ENCODE measurements at places on chromosomes 1 and 21. TPM values are rescaled to one million over a fixed set of nuclear protein-coding genes. Genes with fewer than 3 reads are reported as not detected.

The PADI6 gene
- not detected for total RNA-seq

The DLGAP3 gene
- total RNA-seq: under 0.01 TPM

The ABCG1 gene
- 81.0 TPM for total RNA-seq

The CFHR4 gene
- not detected for total RNA-seq

The SPATA17 gene
- total RNA-seq: 0.34 TPM

The MTARC2 gene
- total RNA-seq: 4.6 TPM

The RGS16 gene
- 7.5 TPM for total RNA-seq

The RXRG gene
- not detected for total RNA-seq

The MYOG gene
- not detected for total RNA-seq

The NHLH2 gene
- total RNA-seq: 1.4 TPM

The FAM167B gene
- 0.34 TPM for total RNA-seq

The GATAD2B gene
- 3.1 TPM for total RNA-seq

The KLF17 gene
- not detected for total RNA-seq

The SH3GLB1 gene
- total RNA-seq: 23.2 TPM

The CNIH4 gene
- 110 TPM for total RNA-seq

The NHLH1 gene
- total RNA-seq: 0.07 TPM

The LENEP gene
- 1.00 TPM for total RNA-seq

The NPL gene
- 3.8 TPM for total RNA-seq

The COG2 gene
- 34.5 TPM for total RNA-seq

The ZNF683 gene
- total RNA-seq: not detected

The OR2L2 gene
- total RNA-seq: not detected

The GJA5 gene
- total RNA-seq: under 0.01 TPM

The IL22RA1 gene
- 2.7 TPM for total RNA-seq

The MPL gene
- not detected for total RNA-seq

The GFI1 gene
- under 0.01 TPM for total RNA-seq

The LMX1A gene
- not detected for total RNA-seq

The HAPLN2 gene
- not detected for total RNA-seq

The S100A1 gene
- total RNA-seq: not detected

The OR2L13 gene
- not detected for total RNA-seq

The RSPH1 gene
- 0.36 TPM for total RNA-seq

The IFI44L gene
- 2.7 TPM for total RNA-seq

The SPAG17 gene
- total RNA-seq: 0.78 TPM

The SPRR2E gene
- total RNA-seq: 21.5 TPM

The CCDC181 gene
- total RNA-seq: 0.14 TPM

The FCRL5 gene
- total RNA-seq: not detected

The LIPI gene
- total RNA-seq: not detected

All from nasal cavity respiratory epithelium epithelial cell of viscerocranial mucosa (primary cell).